ENCODE measurements at places on chromosomes 7 and 10.
A peak's percentile ranks its signal among the peaks of the same experiment; 100 is the strongest.

DNA sequence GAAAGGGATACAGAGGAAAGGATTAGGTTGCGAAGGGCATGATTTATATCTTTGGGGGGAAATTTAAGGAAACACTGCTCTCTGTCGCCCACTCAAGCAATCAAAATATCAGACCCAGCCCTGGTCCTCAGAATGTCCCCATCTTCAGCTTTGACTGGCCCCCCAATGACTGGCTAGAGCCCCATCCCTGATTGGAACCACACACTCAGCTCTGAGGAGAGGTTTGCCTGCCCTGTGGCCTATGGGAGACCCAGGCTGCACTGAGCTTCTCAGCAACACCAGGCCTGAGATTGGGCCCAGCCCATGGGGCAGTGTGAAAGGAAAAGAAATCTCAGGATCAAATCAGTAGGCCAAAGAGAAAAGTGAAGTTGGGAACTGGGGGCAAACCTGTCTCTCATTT lies 69.5 kb downstream of the ADCYAP1R1 start:
- DNase-seq, result no peak

DNA sequence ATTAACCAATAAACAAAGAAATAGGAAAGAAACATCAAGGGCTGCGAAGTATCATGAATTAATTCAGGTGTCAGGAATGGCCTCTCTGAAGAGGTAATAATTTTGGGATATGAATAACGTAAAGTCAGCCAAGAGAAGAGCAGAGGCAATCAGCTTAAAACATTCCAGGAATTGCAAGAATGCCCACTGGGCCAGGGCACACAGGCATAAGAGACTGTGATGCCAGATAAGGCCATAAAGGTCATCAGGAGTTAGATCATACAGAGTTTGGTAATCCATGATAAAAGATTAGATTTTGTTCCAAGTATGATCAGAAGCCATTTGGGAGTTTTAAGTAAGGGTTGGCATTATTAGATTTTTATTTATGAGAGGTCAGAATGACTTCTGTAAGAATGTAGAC lies 53.2 kb upstream of the ABCB4 start:
- peak; percentile 20 for DNase-seq

- DNase-seq, result no peak
Measured at GRCh38 chr7:144728551-144728950, 107.3 kb downstream of the TPK1 start.

DNA sequence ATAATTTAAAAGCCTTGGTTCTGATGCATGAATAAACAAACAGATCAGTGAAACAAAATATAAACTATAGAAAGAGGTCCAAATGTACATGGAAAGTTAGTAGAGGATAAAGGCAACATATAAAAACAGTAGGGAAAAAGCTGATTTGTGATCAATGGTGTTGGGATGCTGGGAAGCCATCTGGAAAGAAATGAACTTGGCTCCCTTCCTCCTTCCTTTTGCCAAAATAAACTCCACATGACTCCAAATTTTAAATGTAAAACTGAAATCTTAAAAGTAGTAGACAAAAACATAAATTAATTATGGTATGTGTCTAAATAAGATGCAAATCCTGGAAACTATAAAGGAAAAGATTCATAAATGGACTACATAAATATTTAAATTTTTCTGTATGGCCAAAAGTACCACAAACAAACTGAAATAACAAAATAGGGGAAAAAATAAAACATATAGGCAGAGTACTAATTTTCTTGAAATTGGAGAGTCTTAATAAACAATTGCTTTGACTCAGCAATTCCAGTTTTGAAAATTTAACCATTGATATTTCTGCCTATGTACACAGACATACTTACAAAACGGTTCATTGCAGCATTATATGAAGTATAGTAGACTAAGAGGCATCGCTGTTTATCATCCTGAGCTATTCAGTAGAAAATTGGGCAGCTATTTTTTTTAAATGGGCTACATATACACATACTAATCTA lies 77.0 kb upstream of the TRIM24 start:
- DNase-seq, result no peak

DNA sequence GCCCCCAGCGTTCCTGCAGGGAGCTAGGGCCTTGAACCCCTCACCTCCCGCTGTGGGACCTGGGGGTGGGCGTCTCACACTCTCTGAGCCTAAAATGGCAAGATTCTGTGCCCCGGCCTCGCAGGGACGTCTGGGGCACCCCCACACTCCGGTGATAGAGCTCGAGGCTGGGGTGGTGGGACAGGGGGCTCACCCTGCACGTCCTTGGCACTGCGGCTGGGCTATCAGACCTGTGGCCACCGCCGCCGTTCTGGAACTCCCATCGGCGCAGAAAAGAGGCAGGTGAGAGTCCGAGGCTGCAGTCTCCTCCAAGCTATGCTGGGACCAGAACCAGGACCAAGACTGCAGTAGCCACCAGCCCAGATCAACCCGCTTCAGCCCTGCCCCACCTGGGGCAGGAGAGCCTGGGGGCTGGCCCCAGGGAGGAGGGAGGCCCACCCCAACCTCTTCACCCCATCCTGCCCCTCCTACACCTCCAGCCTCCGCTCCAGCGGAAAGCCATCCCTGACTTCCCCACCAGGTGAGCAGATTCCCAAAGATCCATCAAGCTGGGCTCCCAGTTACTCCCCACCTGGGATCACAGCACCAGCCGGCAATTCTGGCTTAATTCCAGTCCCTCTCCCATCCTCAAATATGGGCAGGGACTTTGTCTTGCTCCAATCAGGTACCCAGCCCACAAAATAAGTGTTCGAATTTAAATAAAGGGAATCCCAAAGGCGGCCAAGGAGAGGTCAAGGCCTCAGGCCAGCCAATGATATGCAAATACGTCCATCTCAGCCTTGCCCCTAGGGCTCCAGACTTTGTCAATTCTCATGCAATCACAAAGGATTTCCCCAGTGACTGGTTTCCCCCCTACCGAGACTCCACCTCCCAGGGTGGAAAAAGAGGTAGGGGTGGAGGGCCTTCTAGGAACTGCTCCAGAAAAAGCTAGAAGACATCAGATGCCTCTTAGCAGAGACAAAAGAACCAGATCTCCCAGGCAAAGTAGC lies 16.4 kb downstream of the TNRC18 start:
- no peak for DNase-seq

DNA sequence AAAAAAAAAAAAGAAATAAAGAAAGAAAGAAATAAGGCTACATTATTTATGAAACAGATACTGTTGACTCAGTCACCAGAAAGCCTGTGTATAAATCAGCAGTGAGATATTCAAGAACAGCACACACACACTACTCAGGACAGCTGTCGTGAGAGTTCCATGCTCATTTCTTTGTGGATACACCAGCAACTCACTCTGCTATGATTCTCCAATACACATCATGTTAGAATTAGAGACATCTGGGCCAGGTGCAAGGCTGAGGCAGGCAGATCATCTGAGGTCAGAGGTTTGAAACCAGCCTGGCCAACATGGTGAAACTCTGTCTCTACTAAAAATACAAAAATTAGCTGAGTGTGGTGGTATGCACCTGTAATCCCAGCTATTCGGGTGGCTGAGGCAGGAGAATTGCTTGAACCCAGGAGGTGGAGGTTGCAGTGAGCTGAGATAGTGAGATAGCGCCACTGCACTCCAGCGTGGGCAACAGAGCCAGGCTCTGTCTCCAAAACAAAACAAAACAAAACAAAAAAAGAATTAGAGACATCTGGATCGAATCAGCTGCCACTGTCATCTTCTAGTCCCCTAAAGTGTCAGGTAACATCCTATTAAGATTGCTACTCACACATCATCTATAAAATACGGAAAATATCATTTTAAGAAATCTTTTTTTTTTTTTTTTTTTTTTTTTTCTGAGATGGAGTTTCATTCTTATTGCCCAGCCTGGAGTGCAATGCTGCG lies 11.2 kb upstream of the NUPR2 start:
- DNase-seq, result no peak

- DNase-seq, result no peak
Measured at GRCh38 chr10:32477499-32477898, 31.6 kb downstream of the CCDC7 start.

DNA sequence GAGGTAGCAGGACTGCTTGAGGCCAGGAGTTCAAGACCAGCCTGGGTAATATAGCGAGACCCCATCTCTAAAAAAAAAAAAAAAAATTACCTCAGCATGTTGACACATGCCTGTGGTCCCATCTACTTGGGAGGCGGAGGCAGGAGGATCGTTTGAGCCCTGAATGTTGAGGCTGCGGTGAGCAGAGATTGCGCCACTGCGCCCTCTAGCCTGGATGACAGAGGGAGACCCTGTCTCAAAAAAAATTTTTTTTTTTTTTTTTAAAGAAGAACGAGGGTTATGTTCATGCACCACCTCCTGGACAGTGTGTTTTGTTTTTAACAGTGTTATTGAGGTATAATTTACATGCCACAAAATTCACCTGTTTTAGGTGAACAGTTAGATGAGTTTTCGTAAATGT lies 51.1 kb upstream of the SEPHS1 start:
- DNase-seq, result no peak

DNA sequence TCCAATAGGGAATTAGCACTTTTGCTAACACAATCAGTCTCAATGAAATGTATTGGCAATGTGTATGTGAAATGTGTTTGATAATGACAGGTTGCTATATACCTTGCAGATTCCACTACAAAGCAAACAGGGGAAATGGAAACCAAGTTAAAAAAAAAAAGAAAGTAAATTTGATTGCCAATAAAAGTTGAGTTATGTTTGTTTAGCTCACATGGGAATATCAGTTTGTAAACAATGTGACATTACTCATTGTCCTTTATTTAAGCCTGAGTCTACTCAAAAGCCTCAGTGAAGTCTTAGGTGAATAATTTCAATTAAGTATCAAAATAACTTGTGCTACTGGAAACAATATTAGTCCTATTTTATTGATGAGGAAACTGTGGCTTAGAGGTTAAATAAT lies 285.2 kb downstream of the CACNA2D1 start:
- no peak for DNase-seq

GRCh38 chr10:106474876-106475275 lies 689.6 kb downstream of the SORCS1 start:
- no peak for DNase-seq

DNA sequence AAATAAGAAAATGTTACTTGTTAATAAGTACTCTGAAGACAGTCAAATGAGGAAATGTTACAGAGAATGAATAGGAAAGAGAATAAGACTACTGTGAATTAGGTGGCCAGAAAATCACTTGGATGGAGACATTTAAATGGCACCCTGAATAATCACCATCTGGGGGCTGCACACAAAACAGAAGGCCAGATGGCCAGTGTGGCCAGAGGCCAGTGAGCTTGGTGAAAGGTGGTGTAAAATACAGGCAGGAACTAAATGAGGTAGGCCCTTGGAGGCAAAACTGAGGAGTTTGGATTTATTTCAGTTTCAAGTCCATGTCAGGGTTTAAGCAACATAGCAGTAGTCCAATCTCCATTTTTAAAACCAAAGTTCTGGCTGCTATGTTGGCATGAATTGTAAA lies 126.7 kb downstream of the TSPAN12 start:
- no peak for DNase-seq

GRCh38 chr10:7036951-7037350 lies 373.9 kb downstream of the SFMBT2 start:
- no peak for DNase-seq

- DNase-seq, result no peak
Measured at GRCh38 chr10:89888321-89889070, 187.1 kb downstream of the KIF20B start.

DNA sequence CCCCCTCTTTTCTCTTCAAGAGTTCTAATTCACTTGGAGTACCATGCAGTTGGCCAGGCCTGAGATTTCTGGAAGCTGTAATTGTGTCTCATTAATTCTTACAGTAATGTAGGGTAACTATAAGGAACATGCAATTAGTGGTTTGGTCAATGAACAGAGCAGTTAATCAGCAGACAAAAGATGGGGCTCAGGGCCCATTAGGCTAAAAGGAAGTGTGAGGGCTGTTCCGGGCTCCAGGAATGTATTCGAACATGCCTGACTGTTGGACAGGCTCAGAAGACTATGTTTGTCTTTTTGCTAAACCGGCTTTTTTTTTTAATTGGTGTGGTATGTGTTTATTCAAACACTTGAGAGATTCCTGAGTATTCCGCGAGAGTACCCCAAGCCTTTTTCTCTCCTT lies 42.5 kb upstream of the FZD8 start:
- DNase-seq, result no peak

GRCh38 chr10:115818012-115818411 lies 455.0 kb downstream of the GFRA1 start:
- peak; percentile 56 for DNase-seq

DNA sequence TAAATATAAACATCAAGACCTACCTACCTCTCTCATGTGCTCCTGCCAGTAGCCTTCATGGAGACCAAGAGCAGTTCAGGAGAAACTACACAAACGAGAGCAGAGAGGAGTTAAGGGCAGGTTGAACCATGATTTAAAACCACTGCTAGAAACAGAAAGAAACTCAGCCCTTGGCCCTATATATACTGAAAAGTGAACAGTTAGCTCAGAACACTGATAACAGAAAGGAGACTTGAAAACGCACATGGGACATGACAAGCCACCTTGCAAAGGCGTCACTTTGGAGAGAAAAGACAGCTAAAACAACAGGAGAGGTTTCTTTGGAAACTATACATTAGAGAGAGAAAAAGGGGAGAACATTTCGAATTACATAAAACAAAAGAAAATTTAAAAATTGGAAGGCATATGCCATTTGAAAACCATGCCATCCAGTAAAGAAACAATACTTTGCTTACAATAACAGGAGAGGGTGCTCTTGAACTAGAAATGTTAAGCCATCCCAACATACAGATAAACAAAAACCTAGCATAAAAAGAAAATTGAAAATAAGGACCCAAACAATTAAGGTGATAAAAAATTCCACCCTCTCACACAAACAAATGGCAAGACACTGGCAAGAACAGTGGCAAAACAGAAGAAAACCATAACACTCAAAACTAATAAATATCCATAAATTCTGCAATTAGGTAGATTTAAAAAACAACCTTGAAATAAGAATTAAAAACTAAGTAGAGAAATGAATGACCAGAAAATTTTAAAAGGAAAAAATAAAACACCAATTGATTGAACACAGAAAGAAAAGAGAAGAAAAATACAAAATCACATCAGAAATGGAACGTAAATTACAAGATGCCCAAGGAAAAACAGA lies 232.7 kb downstream of the IMMP2L start:
- DNase-seq, result peak; percentile 27

DNA sequence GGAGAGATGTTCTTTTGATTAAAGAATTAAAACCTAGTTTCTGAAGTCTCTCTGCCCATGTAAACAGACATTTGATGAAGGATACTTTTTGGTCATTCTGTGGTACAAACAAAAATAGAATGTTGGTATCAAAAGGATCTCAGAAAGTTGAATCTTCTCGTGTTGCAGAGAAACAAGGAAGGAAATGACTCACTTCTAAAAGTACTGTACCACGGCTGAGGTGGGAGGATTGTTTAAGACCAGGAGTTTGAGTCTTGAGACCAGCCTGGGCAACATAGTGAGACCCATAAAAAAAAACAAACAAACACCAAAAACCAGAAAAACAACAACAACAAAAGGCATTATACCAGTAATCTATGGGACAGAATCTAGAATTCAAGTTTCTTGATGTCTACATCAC lies 69.7 kb downstream of the PRSS58 start:
- DNase-seq, result no peak

All from ACHN (cell line).